ENCODE measurements at places on chromosomes 2 and 18. TPM values are rescaled to one million over a fixed set of nuclear protein-coding genes. Genes with fewer than 3 reads are reported as not detected.
A peak's percentile ranks its signal among the peaks of the same experiment; 100 is the strongest.

DNA sequence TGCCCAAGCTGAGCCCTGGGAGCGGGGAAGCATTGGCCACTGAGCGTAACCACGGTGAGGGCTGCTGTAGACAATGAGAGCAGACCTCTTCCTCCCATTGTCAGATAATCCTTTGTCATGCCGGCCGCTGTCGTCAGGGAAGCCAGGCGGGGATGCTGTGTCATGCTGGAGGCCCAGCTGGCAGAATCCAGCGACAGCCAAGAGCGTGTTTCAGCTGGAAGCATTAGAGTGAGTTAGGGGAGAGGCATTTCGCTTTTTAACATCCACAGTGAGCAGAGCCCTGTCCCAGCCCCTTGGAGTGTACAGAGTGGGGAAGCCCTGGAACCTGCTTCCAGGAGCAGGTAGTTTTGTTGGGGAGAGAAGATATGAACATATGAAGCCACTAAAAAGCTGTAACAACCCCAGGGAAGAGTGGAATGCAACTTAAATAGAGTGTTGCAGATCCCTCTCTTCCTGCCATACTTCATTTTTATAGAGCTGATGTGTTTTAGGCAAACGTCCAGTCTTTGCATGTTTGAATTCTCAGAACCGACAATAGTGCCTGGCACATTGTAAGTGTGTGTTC is 7.0 kb downstream of the CTIF start:
- 0 out of 2 replicates have a peak, but pooled peaks cover 3% of the 10 kb centered on the region for H3K36me3 ChIP-seq
- peak; percentile 93 for DNase-seq
- H3K27ac ChIP-seq, result peak overlapping the region; percentile 99
- H3K27me3 ChIP-seq, result no peaks in the 10 kb centered on the region

- H3K27me3 ChIP-seq, result no peaks in the 10 kb centered on the region
- no peak overlapping the region for H3K4me3 ChIP-seq
- DNase-seq, result no peak
Observed at GRCh38 chr2:60149176-60149575, 404.3 kb downstream of the BCL11A start.

- H3K27ac ChIP-seq, result no peak overlapping the region
- no peaks in the 10 kb centered on the region for H3K27me3 ChIP-seq
- no peaks in the 10 kb centered on the region for H3K36me3 ChIP-seq
- peak; percentile 12 for DNase-seq
- H3K4me1 ChIP-seq, result peaks cover 19% of the 10 kb centered on the region
Observed at GRCh38 chr18:49845629-49846360, 32.5 kb upstream of the ACAA2 start.

The BCL11A gene
- 3.5 TPM for total RNA-seq

DNA sequence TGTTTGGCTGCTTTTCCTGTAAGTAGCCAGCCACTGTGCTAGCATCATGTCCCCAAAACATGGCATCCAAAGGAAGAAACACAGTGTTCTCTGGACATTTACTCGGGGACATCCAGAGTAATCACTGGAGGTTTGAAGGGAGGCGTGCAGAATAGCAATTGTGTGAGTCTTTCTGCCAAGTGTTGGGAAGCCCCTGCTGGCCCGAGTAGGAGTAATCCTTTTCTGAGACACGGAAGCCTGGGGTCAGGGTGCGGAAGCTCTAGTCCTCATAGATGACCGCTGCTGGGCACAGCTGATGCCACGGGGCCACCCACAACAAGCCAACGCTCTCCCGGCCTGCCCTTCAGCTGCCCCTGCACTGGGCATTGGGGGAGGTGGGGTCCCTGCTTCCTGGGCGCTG is 24.8 kb upstream of the HDAC4 start:
- H3K27ac ChIP-seq, result no peak overlapping the region
- no peak overlapping the region for H3K4me3 ChIP-seq
- no peaks in the 10 kb centered on the region for H3K4me1 ChIP-seq

DNA sequence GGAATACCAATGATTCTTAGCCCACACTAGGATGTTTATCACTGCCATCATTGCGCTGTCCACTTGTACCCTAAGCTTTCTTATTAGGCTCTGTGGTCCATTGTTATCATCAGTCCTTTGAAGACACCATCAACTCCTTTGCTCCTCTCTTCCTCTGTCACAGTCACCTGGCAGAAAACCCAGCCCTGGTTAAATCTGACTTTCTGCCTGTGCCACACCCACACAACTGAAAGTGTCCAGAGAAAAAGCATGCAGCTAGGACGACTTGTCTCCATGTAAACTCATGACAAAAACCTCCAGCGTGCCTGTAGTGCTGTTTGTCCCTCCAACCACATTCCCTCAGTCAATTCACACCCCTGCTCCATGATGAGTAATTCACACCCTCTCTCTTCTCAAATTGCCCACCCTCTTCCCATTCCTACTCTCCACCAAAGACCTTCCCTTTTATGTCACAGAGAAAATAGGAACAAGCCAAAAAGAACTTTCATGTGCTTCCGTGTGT is 297.4 kb upstream of the MGAT5 start:
- H3K27ac ChIP-seq, result no peak overlapping the region
- no peaks in the 10 kb centered on the region for H3K36me3 ChIP-seq
- DNase-seq, result no peak
- H3K4me1 ChIP-seq, result no peaks in the 10 kb centered on the region

GRCh38 chr2:120637847-120638246 is 97.8 kb upstream of the GLI2 start:
- no peak overlapping the region for H3K27ac ChIP-seq
- H3K4me3 ChIP-seq, result no peak overlapping the region
- peaks cover 5% of the 10 kb centered on the region for H3K4me1 ChIP-seq
- no peaks in the 10 kb centered on the region for H3K36me3 ChIP-seq
- H3K27me3 ChIP-seq, result peaks cover 25% of the 10 kb centered on the region

DNA sequence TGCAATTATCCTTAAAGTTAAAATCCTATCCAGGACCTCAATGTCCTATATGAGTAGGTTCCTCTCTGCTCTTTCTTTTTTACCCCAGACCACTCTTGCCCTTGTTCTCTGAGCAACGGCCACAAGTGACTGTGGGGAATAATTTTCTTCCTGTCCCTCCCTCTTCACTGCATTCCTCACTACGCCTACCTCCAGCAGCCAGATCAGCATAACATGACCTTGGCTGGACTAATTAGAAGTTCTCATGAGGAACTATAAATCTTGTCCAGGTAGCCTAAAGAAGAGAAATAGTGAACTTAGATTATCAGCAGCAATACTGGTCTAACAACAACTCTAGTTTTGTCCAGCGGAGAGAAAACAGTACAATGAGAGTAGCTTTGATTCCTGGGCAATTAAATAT is 643.8 kb upstream of the KLHL29 start:
- H3K27me3 ChIP-seq, result no peaks in the 10 kb centered on the region
- no peak overlapping the region for H3K4me3 ChIP-seq
- no peak for DNase-seq
- no peak overlapping the region for H3K27ac ChIP-seq
- H3K4me1 ChIP-seq, result no peaks in the 10 kb centered on the region

- no peaks in the 10 kb centered on the region for H3K36me3 ChIP-seq
- peak; percentile 52 for DNase-seq
- H3K27me3 ChIP-seq, result peaks cover 40% of the 10 kb centered on the region
- 0 out of 2 replicates have a peak, but pooled peaks cover 7% of the 10 kb centered on the region for H3K4me1 ChIP-seq
Observed at GRCh38 chr2:174729797-174730697, 34.2 kb downstream of the CHRNA1 start.

The SEMA4F gene
- total RNA-seq, result 15.6 TPM

DNA sequence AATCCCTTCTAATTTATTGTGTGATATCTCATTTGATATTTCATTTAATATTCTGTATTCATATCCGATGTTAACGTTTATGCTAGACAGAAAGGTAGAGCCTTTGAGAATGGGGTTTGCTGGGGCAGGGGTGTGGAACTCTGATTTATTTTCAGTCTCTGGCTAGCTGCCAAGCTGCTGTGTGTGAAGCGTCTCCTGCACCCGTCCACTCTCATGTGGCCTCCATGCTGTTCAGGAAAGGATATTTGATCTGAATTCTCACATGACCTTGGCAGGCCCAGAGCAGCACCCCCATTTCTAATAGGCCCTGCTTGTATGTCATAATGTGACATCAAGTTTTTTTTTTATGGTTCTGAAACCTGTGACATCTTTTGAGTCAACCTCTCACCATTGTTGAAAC is 1.6 kb downstream of the IL1R1 start:
- no peaks in the 10 kb centered on the region for H3K27me3 ChIP-seq
- DNase-seq, result peak; percentile 58
- H3K27ac ChIP-seq, result peak overlapping the region; percentile 97
- peak overlapping the region; percentile 86 for H3K4me3 ChIP-seq

Data from GM23248 (cell line).